ENCODE measurements at places on chromosomes 6 and 20. TPM values are rescaled to one million over a fixed set of nuclear protein-coding genes. Genes with fewer than 3 reads are reported as not detected.

GRCh38 chr6:3758842-3759144 is 7.3 kb upstream of the PXDC1 start:
- no peaks in the 10 kb centered on the region for H3K4me1 ChIP-seq
- no peak overlapping the region for H3K4me3 ChIP-seq
- no peak overlapping the region for H3K27ac ChIP-seq
- no peaks in the 10 kb centered on the region for H3K27me3 ChIP-seq
- H3K36me3 ChIP-seq, result no peaks in the 10 kb centered on the region

- no peak overlapping the region for H3K4me3 ChIP-seq
- peaks cover 3% of the 10 kb centered on the region for H3K27me3 ChIP-seq
- H3K27ac ChIP-seq, result no peak overlapping the region
- no peak for DNase-seq
- H3K36me3 ChIP-seq, result no peaks in the 10 kb centered on the region
- H3K4me1 ChIP-seq, result no peaks in the 10 kb centered on the region
Observed at GRCh38 chr6:166395778-166396177, 13.0 kb upstream of the MPC1 start.

The SIRPG gene
- total RNA-seq, result 0.55 TPM

The CCN6 gene
- total RNA-seq, result not detected

The BIRC7 gene
- total RNA-seq, result 1.1 TPM

The GNL1 gene
- 48.9 TPM for total RNA-seq

The ZSCAN16 gene
- total RNA-seq, result 4.2 TPM

The ACTL10 gene
- total RNA-seq, result 3.1 TPM

DNA sequence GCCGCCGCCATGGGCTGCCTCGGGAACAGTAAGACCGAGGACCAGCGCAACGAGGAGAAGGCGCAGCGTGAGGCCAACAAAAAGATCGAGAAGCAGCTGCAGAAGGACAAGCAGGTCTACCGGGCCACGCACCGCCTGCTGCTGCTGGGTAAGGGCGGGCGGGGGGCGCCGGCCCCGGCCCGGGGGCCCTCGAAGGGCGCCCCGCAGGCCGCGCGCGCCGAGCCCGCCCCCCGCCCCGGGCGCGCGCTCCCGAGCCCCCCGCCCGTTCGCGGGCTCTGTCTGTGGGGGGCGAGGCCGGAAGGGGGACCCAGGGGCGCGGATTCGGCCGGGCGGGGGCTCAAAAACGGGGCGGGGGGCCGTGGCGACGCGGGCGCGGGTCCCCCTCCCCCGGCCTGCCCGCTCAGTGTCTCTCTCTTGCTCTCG is 39.2 kb downstream of the GNAS start:
- no peaks in the 10 kb centered on the region for H3K36me3 ChIP-seq
- peak overlapping the region; percentile 63 for H3K4me3 ChIP-seq
- peak; percentile 45 for DNase-seq
- peak overlapping the region; percentile 99 for H3K27ac ChIP-seq
- H3K27me3 ChIP-seq, result no peaks in the 10 kb centered on the region

- H3K4me3 ChIP-seq, result no peak overlapping the region
- peaks cover 16% of the 10 kb centered on the region for H3K4me1 ChIP-seq
- no peaks in the 10 kb centered on the region for H3K27me3 ChIP-seq
- no peak overlapping the region for H3K27ac ChIP-seq
- no peak for DNase-seq
Observed at GRCh38 chr20:53870426-53871315, 199.7 kb downstream of the BCAS1 start.

The CD24 gene
- not detected for total RNA-seq

The TSPO2 gene
- total RNA-seq, result 0.44 TPM

GRCh38 chr20:40444516-40444915 is 244.5 kb downstream of the MAFB start:
- H3K27me3 ChIP-seq, result no peaks in the 10 kb centered on the region
- no peak overlapping the region for H3K4me3 ChIP-seq
- H3K27ac ChIP-seq, result no peak overlapping the region
- DNase-seq, result no peak

The GABRR1 gene
- total RNA-seq, result 0.06 TPM

GRCh38 chr6:27812805-27813492 is 99.2 kb downstream of the OR2B2 start:
- H3K27me3 ChIP-seq, result no peaks in the 10 kb centered on the region
- no peaks in the 10 kb centered on the region for H3K36me3 ChIP-seq
- no peaks in the 10 kb centered on the region for H3K4me1 ChIP-seq
- no peak overlapping the region for H3K4me3 ChIP-seq

DNA sequence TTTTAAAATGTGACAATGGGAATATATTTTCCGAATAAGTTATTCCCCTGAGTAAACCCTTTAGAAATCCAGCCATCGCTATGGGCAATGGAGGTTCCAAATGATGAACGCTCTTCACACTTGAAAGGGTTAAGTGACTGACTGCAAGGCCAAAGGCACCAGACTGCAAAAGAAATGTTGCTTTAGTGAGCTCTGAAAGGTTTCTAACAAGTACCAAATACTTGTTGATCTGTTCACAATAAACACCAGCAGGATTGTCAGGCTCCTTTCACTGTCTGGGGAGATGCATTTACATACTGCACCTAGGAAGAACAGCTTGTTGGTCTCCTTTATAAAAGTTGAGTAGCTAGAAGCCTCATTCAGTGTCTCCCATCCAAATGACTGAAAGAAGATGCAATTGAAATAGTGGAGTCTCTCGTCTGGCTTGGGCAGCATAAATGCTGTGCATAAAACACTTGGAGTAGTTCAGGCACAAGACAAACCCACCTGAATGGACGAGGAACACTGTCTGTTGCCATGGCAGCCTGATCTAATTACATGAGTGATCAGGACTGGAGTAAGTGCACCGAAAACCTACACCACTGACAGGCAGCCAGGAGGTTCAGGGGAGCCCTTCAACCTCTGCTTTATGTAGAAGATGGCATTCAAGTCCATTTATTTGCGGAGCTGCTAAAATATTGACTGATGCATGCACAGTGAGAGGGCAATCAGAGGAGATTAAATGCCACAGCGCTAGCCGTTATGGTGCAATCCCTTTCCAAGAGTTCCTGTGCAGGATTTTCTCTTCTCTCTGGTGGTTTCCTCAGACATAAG is 2.9 kb downstream of the ATXN1 start:
- no peaks in the 10 kb centered on the region for H3K27me3 ChIP-seq
- peak overlapping the region; percentile 97 for H3K27ac ChIP-seq
- DNase-seq, result peak; percentile 24
- no peaks in the 10 kb centered on the region for H3K36me3 ChIP-seq

The RUNX2 gene
- 4.5 TPM for total RNA-seq

DNA sequence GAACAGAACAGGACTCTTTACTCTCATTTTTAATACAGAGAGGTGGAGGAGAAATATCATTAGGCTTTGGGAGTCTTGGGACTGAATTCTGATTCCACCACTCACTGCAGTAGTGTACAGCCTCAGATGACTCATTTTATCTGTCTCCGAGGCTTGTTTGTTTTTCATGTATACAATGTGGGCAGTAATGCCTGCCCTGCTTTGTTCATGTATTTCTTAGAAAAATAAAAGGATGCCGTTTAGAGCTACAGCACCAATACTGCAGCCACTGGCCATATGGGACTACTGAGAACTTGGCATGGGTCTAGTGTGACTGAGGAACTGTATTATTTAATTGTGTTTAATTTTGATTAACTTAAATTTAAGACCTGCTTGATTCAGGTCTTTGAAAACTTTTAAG is 41.2 kb upstream of the JAG1 start:
- H3K4me3 ChIP-seq, result no peak overlapping the region
- no peaks in the 10 kb centered on the region for H3K27me3 ChIP-seq
- H3K36me3 ChIP-seq, result no peaks in the 10 kb centered on the region
- no peaks in the 10 kb centered on the region for H3K4me1 ChIP-seq

The C20orf202 gene
- total RNA-seq, result 0.42 TPM

- DNase-seq, result no peak
- H3K27ac ChIP-seq, result peak overlapping the region; percentile 70
- no peak overlapping the region for H3K4me3 ChIP-seq
- H3K27me3 ChIP-seq, result no peaks in the 10 kb centered on the region
- no peaks in the 10 kb centered on the region for H3K36me3 ChIP-seq
- peaks cover 20% of the 10 kb centered on the region for H3K4me1 ChIP-seq
Observed at GRCh38 chr20:64062276-64062595, 762 bp upstream of the TCEA2 start.

- no peak overlapping the region for H3K4me3 ChIP-seq
- no peaks in the 10 kb centered on the region for H3K36me3 ChIP-seq
- H3K27me3 ChIP-seq, result no peaks in the 10 kb centered on the region
- H3K27ac ChIP-seq, result no peak overlapping the region
- no peak for DNase-seq
- peaks cover 4% of the 10 kb centered on the region for H3K4me1 ChIP-seq
Observed at GRCh38 chr6:157203764-157204163, 119.6 kb downstream of the TMEM242 start.

Measured in adrenal gland (tissue), 19 donors.